Activated T-cell treated with anti-CD3 and anti-CD28 coated beads, Interleukin-2, amount 50 U/mL, for 1 hour (primary cell): ENCODE measurements at places on chromosomes 7 and 10.

DNA sequence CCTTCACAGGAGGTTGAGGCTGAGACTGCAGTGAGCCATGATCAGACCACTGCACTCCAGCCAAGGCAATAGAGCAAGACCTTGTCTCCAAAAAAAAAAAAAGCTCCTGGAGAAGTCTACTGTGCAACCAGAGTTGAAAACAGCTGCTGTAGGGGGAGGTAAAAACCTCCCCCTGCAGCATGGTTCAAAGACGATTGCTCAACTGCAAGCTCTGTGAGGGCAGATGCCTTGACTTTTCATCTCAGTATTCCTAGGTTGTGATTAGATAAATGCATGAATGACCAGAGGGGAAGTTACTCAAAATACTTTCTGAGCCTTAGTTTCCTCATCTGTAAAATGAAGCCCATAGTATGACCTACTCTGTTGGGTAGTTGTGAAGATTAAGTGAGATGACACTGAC is 25.0 kb upstream of the PPA1 start:
- no peak for DNase-seq

GRCh38 chr7:45085619-45086200 is 3.1 kb downstream of the NACAD start:
- DNase-seq, result no peak

DNA sequence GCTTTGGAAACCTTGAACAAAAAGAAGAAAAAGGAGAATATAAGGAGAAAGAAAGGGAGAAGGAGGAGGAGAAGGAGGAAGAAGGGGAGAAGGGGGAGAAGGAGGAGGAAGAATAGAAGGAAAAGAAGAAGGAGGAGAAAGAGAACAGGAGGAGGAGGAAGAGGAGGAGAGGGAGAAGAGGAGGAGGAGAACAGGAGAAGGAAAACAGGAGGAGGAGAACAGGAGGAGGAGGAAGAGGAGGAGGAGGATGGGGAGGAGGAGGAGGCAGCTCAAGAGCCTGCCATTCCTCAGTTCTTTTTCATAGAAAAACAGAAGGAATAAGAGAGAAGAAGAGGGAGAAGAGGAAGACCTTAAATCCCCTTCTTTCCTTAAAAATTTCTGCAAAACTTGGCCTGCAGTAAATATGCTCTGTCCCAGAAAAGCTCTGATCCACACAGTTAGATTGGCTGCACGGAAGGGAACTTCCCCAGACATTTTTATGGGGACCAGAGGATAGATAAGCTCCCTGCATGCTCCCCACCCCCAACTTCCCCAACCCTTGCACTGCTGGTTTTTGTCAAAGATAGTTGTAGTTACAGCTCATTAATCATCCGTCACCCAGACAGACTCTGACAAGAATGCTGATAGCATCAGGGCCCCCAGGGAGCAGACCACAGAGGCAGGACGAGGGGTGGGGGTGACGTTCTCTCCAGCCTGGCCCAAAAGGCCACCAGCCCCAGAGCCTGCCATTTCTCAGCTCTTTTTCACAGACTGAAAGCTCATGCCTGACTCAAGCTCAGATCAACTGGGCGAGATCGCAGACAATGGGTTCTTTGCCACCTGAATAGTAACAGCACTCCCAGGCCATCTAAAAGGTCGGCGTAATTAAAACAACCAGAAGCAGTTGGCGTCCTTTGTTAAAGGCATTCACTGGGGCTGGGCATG is 34.5 kb upstream of the LYZL1 start:
- DNase-seq, result no peak

GRCh38 chr7:132130497-132130896 is 445.8 kb downstream of the PLXNA4 start:
- DNase-seq, result no peak

- no peak for DNase-seq
Observed at GRCh38 chr10:50431791-50432190, 180.5 kb upstream of the ASAH2 start.
